ENCODE measurements at places on chromosomes 5 and 9.

- no peak for DNase-seq
These were observed 89.8 kb downstream of the CDKN2A start for GRCh38 chr9:21904371-21904770.

- no peak for DNase-seq
These were observed 60.9 kb upstream of the PIP5K1B start for GRCh38 chr9:68643901-68644809.

GRCh38 chr5:122392824-122393223, 80.8 kb downstream of the SNCAIP start:
- DNase-seq: no peak

GRCh38 chr9:7117676-7118561, 360.1 kb downstream of the KDM4C start:
- DNase-seq: no peak

- no peak for DNase-seq
These were observed 127.9 kb downstream of the PIK3R1 start for GRCh38 chr5:68343421-68343826.

- DNase-seq: peak; percentile 82
These were observed 50.5 kb downstream of the AHRR start for GRCh38 chr5:371811-372555.

GRCh38 chr5:124839371-124839998, 93.0 kb upstream of the ZNF608 start:
- DNase-seq: no peak

DNA sequence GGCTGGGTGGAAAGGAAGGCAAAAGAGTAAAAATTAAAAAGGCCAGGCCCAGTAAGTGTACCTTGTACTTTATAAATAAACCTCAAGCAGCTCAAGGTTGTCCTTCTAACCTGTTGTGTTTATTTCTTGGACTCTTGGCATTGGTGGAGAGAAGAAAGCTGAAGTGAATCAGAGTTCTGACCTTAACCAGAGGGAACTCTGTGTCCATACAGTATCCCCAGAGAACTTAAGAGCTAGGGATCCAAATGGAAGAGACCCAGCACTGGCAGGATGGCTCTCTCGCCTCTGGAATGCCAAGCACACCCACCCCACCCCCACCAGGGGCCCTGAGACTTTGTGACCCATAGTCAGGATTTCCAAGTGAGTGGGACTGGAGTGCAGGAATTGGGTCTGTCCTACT, 14.2 kb downstream of the NUDT2 start:
- DNase-seq: no peak

DNA sequence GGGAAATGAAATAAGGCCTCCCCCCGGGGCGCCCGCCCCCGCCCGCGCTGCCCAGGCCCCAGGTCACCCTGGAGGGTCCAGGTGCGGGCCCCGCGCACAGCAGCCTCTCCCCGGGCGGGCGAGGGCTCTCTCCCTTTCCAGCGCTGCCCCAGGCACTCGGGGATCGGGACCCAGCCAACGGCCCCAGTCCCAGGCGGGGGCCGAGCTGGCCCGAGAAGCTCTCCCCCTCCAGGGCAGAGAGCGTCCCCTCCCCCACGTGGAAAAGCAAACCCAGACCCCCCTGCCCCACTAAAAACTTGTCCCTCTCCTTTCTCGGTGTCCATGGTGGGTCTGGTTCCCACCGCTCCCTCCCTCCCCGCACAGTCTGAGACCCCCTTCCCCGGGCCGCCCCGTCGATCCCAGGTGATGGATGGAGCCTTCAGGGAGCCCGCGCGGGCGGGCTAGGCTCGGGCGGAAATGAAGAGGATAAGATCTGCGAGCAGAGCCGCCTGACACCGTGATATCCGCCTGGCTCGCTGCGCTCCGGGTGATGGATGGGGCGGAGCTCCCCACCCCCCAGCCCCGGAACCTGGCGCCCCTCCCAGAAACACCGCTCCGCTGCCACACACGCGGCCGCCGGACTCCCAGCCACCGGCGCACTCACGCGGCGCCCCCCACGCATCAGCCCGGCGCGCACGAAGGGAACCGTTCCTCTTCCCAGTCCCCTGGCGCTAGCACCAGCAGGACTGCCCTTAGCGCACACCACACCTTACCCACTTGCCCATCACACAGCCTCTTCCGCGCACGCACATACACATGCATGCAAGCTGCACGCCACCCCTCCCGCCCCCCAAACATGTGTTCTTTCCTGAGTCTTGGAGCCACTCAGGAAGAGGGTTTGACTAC, 81.7 kb upstream of the ZBTB43 start:
- DNase-seq: no peak

All from SIG-M5 (cell line).